Activated CD8-positive, alpha-beta memory T cell treated with anti-CD3 and anti-CD28 coated beads for 48 hours (primary cell): ENCODE measurements at places on chromosomes 11 and 22.

GRCh38 chr11:112174789-112175598 is at the start of gene BCO2:
TSS of gene BCO2 (plus strand) at chr11:112175512. CDS start at chr11:112175602, 90 bp downstream.
- no peak for DNase-seq

GRCh38 chr11:19921976-19922688 is 209.5 kb downstream of the NAV2 start:
- DNase-seq, result no peak

DNA sequence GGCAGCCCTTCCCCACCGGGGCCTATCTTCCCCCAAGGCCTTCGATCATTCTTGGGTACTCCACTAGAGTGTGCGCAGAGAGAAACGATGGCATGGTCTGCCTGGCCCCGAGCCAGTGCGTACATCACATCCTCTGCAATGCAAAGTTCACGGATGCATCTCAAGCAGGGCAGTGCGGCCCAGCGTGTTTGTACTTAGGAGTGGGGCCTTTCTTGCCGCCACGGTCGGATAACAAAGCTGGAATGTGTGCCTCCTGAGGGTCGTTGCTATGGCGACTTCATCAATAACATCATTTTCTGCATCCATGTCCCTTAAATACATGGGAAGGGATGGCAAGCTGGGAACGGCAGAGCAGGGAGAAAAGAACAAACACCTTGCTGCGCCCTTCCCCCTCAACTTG is 73.9 kb downstream of the SCUBE1 start:
- no peak for DNase-seq

GRCh38 chr11:102139081-102139498 is 28.8 kb downstream of the YAP1 start:
- DNase-seq, result no peak

DNA sequence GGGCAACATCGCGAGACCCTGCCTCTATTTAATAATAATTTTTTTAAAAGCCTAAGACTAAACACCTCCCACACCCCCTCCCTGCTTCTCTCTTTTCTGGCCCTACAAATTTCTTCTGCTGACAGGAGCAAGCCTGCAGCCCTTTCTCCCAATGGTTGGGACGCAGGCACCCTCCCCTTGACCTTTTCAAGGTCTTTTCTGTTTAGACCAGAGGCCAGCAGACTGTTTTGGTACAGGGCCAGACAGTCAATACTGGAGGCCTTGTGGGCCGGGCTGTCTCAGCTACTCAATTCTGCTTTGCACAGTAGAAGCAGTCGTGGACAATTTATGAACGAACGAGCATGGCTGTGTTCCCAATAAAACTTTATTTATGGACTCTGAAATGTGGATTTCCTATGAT is 92.3 kb downstream of the SCN3B start:
- no peak for DNase-seq

GRCh38 chr11:99554232-99554903 is 533.6 kb downstream of the CNTN5 start:
- DNase-seq, result no peak

GRCh38 chr22:42564699-42565098 is 10.9 kb downstream of the SERHL2 start:
- DNase-seq, result no peak

- no peak for DNase-seq
Observed at GRCh38 chr11:30772908-30773307, 186.8 kb upstream of the MPPED2 start.

GRCh38 chr11:71484248-71485062 is 31.5 kb downstream of the NADSYN1 start:
- no peak for DNase-seq

DNA sequence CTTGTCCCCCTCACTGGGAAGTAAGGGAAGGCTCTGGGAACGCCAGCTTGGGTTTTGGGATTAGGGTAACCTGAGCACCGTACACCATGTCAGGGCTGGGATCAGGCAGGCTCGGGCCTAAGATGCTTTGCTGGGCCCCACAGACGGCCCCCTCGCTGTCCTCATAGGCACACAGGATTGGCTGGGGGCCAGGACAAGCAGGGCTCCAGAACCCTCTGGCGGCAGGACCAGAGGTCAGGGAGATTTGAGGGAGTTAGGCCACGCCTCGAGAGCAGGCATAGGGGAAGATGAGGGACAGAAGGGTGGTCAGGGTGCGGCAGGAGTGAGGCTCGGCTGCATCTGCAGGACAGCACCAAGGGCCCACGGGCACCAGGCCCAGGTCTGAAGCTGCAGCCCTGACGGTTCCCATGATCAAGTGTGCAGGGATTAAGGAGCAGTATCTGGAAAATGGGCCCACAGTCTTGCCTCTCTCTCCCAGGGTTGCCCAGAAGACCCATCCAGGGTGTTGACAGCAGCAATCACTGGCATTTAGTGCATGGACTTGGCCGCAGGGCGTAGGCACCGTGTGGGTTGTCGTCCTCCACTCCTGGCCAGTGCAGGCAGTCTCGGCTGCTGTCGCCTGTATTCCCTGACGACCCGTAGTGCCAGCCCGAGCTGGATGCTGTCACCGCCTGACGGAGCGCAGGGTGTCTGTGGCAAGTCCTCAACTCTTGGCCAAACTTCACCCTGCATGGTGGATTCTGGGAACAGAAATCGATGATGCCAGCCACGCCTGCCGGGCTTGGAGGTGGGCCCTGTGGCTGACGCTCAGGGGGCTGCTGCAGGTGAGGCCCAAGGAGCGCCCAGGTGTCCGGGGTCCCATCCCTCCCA is 15.7 kb upstream of the GNB1L start:
- no peak for DNase-seq

DNA sequence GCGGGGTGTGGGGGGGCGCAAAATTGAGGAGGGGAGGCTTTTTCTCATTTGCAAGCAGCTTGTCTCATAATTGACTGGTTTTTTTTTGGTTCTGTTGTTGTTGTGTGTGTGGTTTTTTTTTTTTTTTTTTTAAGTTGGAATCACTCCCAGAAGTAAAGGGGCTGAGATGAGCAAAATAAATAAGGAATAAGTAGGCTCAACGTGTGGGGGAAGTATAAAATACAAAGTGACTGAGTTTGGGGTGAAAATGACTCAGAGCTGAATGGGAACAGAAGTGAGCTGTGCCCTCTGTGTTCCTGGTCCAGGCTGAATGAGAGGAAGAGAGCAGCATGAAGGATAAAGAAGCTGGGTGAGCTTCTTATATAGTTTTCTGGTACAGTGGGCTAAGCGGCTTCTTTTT is 90.0 kb downstream of the GRIK4 start:
- DNase-seq, result no peak
